Activated CD4-positive, CD25-positive, alpha-beta regulatory T cell (primary cell): ENCODE measurements at places on chromosomes 13 and 19.

GRCh38 chr13:40960716-40961115 is 58.4 kb downstream of the ELF1 start:
- no peak for DNase-seq

DNA sequence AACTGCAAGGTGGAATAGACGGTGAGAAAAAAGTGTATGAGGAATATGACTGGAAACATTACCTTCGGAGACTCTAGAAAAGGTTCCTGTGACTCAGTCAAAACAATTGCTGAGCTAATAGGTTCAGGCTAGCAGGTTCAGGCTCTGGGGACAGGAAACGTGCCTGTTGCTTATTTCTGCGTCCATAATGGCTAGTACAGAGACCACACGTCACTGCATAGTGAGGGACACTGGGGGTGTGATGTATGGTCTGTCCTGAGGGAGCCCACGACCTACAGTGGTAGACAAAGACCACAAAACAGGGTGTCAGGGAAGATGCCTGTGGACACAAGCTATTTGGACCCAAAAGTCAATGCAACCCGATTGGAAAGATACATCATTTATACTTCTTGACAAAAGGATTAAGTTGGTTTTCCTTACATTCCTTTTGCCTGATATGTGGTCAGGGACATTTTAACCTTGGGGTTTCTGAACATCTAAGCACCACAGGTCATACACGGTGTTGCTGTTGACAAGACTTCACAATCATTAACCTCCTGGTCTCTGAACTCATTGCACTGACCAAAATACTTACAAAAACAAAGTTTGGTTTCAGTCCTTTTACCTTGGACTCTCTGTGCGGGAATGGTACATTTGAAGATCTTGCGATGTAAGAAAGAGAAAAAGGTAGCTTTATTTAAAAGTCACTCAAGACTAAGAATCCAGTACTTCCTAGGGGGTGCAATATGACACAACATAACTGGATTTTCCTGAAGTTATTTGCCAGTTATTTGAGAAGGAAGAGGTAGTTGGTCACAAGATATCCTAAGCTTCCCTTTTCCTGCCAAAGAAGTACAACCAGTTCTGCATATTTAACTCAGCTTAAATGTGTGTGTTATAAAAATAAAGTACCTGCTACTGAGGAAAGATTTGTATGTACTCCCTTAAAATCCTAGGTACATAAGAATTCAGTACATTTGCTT is 20.0 kb downstream of the CRYL1 start:
- no peak for DNase-seq

DNA sequence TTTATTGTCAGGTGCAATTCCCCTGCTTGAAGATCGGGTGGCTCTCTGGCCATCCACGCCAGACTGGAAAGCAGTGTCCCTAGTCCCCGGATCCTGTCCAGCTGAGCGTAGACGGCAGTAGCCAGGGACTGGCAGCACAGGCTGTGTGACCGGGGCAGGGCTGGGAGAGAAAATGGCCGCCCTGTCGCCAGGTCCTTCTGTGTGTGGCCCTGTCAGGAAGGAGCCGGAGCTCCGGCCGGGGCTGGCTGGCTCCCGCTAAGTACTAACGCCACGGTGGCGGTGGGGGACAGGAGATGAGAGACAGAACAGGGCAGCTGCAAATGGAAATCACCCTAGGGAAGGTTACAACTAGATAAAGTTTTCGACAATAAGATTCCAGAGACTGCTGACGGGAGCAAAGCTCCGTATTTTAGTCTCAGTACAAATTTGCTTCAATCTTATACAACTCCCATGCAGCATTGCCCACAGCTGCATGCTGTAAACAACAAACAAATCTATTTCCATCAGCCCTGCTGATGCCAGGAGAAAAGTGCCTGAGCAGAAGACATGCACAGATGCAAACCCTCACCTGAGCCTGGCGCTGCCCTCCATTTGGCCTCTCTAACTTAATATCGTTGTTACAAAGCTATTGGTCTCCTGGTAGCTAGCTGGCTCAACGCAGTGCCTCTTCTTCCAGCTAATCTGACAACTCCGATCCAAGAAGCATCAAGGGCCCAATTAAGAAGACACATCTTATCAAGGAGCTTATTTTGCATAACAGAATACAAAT is 253.0 kb downstream of the TSHZ3 start:
- no peak for DNase-seq

- no peak for DNase-seq
Observed at GRCh38 chr13:66074018-66074615, 1156.0 kb downstream of the PCDH9 start.

- DNase-seq = no peak
Observed at GRCh38 chr13:43389983-43390382, 366.6 kb downstream of the DNAJC15 start.

DNA sequence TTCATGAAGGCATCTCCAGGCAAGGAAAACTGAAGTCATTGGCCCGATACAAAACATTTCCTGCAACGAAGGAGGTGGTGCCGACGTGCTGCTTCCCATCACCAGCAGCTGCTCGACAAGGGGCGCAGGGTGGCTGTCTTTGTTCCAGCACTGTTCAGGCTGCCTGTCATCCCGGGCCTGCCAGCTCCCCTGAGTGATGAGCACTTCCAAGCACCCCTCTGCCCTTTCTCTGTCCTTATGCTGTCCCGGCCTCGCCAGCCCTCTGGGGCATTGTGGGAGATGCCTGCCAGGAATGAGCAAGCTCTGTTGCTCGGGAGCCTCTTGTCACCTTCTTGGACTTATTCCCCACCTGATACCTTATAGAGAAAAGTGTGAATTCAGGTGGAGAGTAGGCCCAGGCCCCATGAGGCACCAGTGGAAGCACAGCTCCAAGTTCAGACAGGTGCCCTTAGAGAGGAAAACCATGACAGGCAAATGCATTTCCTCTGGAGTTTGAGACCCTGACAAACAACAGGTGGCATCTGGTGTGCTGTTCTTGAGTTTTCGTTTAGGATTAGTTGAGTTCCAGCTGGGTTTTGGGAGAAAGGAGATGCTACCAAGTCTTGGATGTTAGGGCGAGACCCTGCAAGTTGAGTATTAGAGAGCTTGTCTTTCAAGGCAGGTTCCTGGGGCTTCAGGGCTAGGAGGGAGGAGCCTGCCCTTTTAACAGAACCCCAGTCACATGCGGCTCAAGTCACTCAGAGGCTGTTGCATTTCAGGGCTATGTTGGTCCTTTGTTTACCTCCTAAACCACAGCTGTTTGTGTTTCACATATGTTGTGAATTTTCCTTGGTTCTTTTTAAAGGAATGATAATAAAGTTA is 21.4 kb downstream of the BBC3 start:
- no peak for DNase-seq

GRCh38 chr13:19181621-19182485 is at the start of gene TUBA3C:
Gene TUBA3C, minus strand, starts transcription at chr13:19181824. Its CDS starts 77 bp downstream, at chr13:19181747.
- DNase-seq = no peak
